ENCODE measurements at places on chromosomes 13 and 19. TPM values are rescaled to one million over a fixed set of nuclear protein-coding genes. Genes with fewer than 3 reads are reported as not detected.
A peak's percentile ranks its signal among the peaks of the same experiment; 100 is the strongest.

SIGLEC8 gene
- total RNA-seq: 0.49 TPM

DNA sequence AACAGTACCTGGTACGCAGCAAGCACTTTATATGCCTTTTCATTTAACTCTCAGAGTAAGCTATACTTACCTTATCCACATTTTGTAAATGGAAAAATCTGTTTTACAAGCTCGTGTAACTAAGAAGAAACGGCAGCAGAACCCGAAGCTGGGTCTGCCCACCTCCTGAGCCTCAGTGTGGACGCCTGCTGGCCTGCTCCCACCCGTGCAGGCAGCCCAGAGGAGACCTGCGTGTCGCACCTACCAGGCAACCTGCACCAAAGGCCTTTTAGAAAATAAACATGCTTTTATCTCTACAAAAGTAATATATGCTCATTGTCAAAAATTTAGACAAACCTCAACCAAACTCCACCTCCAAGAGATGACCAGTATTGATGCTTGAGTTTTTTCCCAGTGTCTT, 62.7 kb downstream of the CRYL1 start:
- DNase-seq: no peak

DNA sequence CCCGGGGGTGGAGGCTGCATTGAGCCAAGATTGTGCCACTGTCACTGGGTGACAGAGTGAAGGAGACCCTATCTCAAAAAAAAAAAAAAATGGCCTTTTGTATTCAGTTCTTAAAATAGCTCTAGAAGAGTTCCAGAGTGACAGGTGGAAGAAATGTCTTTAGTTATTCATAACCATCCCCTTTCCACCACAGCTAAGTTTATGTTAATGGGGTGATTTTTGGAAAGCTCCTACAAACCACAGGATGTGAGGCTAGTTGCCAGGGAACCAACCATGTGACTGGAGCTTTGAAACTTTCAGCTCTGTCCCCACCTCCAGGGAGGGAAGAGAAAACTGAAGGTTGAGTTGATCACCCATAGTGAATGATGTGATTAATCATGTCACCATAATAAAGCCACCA, 6.9 kb downstream of the ZNF490 start:
- DNase-seq: no peak

DNA sequence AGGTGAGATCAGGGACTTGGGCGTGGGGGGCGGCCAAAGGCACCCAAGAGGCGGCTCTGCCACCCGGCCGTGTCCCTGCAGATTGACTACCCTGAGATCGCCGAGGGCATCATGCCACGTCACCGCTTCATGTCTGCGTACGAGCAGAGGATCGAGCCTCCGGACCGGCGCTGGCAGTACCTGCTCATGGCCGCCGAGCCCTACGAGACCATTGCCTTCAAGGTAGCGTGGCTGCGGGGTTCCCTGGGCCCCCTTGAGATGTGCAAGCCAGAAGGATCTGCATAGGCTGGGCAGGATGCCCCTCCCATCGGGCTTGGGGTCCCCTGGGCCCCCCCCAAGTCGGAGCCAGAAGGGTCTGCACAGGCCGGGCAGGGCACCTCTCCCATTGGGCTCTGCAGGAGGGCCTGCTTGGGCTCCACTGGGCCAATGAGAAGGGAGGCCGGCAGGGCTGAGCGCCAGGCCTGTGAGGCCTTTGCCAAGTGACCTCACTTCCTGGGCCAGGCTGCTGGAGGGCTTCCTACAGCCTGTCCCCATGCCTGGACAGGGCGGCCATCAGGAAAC, 2.2 kb upstream of the AMH start:
- no peak for DNase-seq

- DNase-seq: no peak
Measured at GRCh38 chr13:49240017-49240416, 7.7 kb upstream of the CDADC1 start.

- peak; percentile 42 for DNase-seq
Measured at GRCh38 chr13:112900691-112901091, 68.3 kb upstream of the MCF2L start.

DNA sequence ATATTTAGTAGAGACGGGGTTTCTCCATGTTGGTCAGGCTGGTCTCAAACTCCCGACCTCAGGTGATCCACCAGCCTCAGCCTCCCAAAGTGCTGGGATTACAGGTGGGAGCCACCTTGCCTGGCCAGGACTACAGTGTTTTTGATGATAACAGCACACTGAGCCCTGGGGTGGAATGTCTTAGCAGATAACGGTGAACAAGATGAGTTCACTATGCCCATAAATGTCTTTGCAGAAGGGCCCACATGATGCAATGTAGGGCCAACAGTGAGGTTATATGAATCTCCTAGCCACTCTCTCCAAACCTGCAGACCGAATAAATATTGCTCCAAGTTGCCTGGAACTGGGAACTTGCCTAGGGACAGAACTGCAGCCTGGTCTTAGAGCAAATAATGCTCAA, 235.1 kb downstream of the COG6 start:
- DNase-seq: no peak

TTYH1 gene
- total RNA-seq: 72.2 TPM

- DNase-seq: peak; percentile 72
Measured at GRCh38 chr19:40165362-40165937, 25.8 kb upstream of the MAP3K10 start.

GRCh38 chr13:37418490-37418889, 180.1 kb downstream of the POSTN start:
- DNase-seq: no peak

OR10H1 gene
- total RNA-seq: not detected

GRCh38 chr19:57786286-57786685, 16.8 kb downstream of the ZNF586 start:
- no peak for DNase-seq

PLVAP gene
- 283 TPM for total RNA-seq

- no peak for DNase-seq
Measured at GRCh38 chr13:47114030-47114429, 217.2 kb upstream of the HTR2A start.

ZNF581 gene
- total RNA-seq: 17.2 TPM

GRCh38 chr13:59547950-59548349, 615.8 kb downstream of the DIAPH3 start:
- no peak for DNase-seq

- no peak for DNase-seq
Measured at GRCh38 chr13:92175330-92175729, 776.9 kb downstream of the GPC5 start.

DNA sequence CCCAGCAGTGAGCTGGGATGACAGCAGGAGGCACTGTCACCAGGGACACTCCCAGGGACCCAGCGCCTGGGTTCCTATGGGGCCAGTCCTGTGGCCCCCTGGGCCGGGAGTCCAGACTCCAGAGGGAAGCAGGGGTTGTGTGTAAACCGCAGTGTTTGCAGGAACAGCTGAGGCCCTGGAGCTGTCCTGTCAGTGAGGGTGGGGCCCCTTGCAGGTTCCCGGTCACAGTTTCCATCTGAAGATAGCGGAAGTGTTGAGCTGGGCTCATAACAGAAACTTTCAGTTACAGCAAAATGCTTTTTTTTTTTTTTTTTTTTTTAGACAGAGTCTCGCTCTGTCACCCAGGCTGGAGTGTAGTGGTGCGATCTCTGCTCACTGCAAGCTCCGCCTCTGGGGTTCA, 17.7 kb upstream of the CSNK1G2 start:
- no peak for DNase-seq

- DNase-seq: no peak
Measured at GRCh38 chr13:91594061-91594460, 195.6 kb downstream of the GPC5 start.

GRCh38 chr19:50794876-50795663, 4.9 kb downstream of the ACP4 start:
- DNase-seq: no peak

- DNase-seq: no peak
Measured at GRCh38 chr13:29957320-29957719, 106.9 kb upstream of the UBL3 start.

GRCh38 chr13:48000559-48001113, 437 bp downstream of the SUCLA2 start:
- no peak for DNase-seq

- no peak for DNase-seq
Measured at GRCh38 chr19:51503896-51504295, 2.3 kb upstream of the SIGLEC12 start.

CLEC17A gene
- 0.76 TPM for total RNA-seq

SBSN gene
- total RNA-seq: not detected

GRCh38 chr19:47094557-47095475, 18.8 kb downstream of the ZC3H4 start:
- DNase-seq: no peak

GRCh38 chr19:32675720-32676185, at the start of gene RGS9BP:
Gene RGS9BP, plus strand, starts transcription at chr19:32675848. Its CDS starts 416 bp downstream, at chr19:32676264.
- peak; percentile 88 for DNase-seq

DNA sequence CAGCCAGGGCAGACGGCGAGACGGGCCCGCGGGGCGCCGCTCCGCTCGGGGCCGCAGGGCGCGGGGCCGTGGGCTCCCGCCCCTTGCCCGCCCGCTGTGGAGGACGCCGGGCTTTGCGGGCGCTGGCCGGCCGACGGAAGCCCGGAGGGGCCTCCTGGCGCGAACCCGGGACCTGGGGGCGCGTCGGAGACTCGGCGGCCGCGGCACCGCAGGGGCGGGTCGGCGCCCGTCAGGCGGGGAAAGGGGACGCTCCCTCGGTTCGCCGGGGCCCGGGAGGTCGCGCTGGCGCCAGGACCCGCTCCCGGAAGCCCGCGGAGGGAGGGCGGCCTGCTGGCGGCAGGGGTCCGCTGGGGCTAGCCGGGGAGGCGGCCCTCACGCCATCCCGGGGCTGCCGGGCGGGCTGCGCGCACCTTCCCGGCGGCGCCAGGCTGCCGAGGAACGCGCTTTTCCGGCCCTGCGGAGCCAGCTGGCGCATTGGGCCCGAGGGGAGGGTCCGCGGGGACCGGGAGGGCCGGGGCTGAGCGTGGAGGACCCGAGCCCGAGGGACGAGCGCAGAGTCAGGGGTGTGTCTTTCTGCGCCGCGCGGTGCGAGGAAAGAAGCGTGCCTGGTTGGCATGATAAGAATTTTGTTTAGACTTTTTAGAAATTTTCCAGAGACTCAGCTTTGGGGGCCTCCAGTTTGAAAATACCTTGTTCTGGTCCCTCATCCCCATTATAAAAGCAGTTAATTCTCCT, 511 bp downstream of the GARRE1 start:
- DNase-seq: peak; percentile 67

- peak; percentile 56 for DNase-seq
Measured at GRCh38 chr13:78603240-78603957, at the start of gene POU4F1. Gene POU4F1, minus strand, starts transcription at chr13:78603552. Its CDS starts 226 bp downstream, at chr13:78603326.

GRCh38 chr13:33276570-33276969, 9.0 kb downstream of the STARD13 start:
- DNase-seq: no peak

CEACAM5 gene
- total RNA-seq: 0.22 TPM

GPC6 gene
- 37.8 TPM for total RNA-seq

DNA sequence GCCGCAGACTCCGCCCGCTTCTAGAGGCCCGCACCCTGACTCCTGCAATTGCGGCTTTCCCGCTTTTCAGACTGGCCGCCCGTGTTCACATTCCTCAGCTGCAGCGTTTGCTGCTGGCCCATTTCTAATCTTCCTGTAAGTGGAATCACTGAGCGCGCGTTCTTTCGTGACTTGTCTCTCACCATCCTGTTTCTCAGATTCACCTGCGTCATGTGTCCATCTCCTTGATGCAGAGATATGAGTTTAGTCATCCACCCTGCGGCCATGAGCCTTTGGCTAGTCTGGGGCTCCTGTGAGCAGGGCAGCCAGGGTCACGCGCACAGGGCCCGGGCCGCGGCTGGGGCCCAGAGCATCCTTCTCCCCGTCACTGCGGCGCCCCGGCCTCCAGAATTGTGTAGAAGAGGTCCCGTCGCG, 110.0 kb downstream of the CRYL1 start:
- no peak for DNase-seq

DNA sequence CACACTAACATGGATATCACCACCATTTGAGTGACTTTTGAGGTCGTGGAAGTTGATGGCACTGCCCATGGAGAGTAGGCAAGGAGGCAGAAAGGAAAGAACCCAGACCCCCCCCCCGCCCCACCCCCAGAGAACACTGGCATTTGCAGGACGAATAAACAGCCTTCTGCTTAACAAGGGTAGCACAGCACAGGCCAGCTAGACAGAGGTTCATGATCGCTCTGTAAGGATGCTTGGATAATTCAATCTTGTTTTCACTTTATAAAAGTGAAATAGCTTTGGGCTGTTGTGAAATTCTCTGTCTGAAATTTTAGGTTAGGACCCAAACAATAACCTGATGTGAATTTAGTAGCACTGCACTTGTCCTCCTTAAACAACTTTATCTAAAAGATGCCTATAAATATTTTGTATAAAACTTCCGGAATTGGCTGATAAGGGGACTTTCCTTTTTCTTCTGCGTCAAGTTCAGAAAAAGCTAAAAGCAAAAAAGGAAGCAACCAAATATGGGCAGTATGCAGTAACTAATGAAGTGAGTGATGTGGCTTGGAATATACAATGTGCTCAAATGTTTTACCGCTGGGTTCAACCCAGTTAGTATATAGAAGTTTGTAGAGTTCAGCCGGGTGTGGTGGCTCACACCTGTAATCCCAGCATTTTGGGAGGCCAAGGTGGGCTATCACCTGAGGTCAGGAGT, 163.7 kb downstream of the SHISA2 start:
- DNase-seq: no peak

GRCh38 chr19:33649627-33650305, 28.0 kb downstream of the CHST8 start:
- DNase-seq: peak; percentile 2

PRKD2 gene
- 54.0 TPM for total RNA-seq

DNA sequence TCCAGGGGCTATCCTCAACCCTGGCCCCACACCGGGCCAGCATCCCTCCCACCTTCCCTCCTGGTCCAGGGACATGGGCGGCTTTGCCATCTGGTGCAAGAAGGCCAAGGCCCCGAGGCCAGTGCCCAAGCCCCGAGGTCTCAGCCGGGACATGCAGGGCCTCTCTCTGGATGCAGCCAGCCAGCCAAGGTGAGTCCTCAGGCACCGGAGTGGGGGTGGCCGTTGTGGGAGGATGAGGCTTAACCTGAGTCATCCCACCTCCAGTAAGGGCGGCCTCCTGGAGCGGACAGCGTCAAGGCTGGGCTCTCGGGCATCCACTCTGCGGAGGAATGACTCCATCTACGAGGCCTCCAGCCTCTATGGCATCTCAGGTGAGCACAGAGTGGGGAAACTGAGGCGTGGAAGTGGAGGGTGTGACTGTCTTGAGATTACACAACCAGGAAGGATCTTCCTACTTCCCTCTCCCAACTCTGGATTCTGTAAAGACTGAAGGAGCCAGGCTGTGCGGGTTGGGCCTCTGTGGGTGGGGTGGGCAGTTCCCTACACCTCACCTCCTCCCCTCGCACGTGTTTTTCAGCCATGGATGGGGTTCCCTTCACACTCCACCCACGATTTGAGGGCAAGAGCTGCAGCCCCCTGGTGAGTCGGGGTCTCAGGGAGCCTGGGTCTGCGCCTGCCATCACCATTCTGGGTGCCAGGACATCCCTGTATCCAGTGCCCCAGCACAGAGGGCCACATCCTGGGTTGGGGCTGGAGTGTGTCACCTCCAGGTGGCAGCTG, 3.8 kb downstream of the MVB12A start:
- no peak for DNase-seq

DNA sequence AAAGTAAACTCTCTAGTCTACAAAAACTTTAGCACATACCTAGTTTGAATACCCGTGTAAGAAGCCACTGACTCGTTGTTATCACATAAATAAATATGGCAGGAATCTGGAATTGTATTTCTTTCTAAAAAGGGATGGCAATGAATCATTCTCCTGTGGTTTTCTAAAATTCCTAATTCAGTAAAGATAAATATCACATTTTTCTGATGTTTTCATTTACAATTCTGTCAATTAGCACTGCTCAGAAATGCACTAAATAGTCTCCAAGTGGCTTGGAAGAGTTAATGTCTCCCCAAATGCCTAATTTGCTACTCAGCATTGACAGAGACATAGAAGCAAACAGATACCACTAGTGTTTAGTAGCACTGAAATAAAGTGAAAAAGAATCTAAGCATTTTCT, 547.7 kb upstream of the SLITRK1 start:
- DNase-seq: no peak

RNF17 gene
- total RNA-seq: not detected
